T1000 (cell line): ENCODE measurements at places on chromosomes 5 and 9.
A peak's percentile ranks its signal among the peaks of the same experiment; 100 is the strongest.

- no peak for DNase-seq
These were observed 1227.2 kb upstream of the WWC1 start for GRCh38 chr5:167064198-167064776.

DNA sequence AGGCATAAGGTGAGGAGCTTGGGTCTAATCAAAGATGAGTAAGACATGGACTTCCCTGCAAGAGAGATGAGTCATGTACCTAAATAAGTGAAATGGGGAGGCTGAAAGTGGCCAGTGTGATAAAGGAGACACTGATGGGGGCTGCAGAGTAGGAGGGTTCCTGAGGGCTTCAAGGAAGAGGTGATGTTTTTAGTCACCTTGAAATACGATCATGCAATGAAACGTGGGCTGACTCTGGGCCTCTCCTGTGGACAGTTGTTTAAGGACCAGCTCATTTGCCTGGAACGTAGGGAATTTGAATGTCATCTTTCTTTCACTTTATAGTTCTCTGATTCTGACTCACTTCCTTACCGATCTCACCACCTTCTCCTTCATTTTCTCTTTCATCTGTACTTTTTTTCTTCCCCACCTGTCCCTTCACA lies 49.6 kb upstream of the CPLX2 start:
- DNase-seq = no peak

DNA sequence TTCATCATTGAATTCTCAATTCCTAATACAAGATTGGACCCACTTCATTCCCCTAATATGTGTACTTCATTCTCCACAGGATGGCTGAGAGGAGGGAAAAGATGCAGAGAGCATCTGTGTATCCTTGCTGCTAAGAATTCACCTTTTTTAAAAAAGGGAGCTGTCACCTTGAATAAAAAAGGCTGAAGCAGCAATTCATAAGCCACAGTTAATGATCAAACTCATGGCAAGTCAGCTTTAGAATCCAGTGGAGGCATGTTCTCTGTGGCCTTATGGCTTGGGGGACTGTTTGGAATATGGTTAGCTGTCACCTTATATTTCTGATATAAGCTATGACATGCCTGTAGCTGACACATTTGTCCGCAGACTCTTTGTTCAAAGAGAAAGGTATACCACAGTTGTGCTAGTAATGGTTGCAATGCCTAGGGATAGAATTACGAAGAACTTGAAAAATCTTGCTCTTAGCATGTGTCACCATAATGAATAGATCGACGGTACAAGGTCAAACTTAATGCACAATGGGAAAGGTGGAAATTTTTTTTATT lies 256.8 kb upstream of the TNC start:
- no peak for DNase-seq

GRCh38 chr9:71858812-71859211 lies 52.2 kb downstream of the ABHD17B start:
- no peak for DNase-seq

DNA sequence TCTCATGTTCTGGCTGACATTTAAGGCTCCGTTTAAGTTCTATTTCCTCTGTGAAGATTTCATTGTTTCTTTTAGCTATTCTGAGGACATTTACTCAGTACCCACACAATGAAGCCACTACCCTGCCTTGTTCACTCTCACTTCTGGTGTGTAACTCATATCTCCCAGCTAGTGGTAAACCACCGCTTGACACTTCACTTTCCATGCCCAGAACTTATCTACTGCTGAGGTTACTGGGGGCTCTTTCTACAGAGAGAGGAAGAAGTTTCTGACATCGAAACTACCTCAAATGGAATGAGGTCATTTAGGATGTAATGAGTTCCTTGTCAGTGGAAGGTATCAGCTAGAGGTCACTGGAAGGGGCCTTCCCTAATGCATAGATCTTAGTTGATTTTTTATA lies 501.5 kb downstream of the DMAC1 start:
- no peak for DNase-seq

- DNase-seq = peak; percentile 12
These were observed 40.0 kb upstream of the DMRT1 start for GRCh38 chr9:801399-802071.

DNA sequence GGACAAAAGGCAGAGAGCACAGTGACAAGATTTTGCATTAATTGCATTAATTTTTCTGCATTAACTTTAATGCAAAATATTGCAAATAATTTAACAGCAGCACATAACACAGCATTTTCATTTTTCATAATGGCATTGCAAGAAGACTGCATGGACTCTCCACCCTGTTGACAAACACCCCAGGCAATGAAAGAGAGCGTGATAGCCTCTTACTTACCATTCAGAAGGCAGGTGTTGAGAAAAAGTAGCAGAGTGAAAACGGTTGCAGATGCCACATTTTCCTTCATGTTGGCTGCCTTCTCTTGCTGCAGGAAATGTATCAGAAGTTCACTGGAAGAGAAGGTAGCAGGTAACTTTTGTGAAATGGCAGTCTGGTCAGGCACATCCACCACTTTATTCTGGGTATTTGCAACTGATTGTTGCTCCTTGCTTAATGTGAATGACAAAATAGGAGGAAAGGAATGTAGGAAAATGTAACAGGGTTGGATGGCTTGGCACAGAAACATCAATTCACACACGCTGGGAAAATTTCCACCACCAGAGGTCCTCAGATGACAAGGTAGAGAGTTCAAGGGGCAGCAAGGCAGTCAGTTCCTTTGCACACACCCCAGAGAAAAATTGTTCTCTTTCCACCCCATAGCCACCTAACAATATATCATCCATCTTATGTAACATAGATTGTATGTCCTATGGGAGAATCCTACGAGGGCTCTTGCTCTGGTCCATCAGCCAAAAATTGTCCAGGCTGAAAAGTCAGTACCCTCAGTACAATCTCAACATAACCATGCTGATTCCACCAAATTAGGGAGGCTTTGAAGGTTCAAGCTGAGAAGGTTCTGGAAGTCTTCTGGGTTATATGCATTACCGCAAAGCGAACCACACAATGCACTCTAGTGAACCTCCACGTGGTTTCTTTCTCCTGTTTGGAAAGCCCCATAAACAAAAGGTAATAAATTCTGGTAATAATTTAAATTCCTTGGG lies 41.9 kb upstream of the AGXT2 start:
- peak; percentile 54 for DNase-seq

GRCh38 chr5:81234299-81234698 lies 1.2 kb downstream of the CKMT2 start:
- no peak for DNase-seq

DNA sequence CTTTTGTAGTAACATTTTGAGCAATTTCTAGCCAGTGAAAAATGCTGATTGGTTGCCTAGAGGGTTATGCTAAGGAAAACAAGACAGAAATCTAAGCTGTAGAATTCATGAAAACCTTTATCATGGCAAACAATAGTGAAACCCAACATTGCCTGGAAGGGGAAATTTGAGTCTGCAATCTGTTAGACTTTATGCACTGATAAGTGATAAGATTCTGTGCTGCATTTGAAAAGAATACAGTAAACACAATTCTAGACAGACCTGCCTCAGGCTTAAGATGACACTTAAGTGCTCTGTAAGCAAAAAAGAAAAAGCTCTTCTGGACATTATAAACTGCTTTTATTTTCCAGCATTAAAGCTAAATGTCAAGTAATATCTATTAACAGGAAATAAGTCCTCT lies 519.3 kb downstream of the ISL1 start:
- DNase-seq = no peak

- no peak for DNase-seq
These were observed 81.8 kb upstream of the HRH2 start for GRCh38 chr5:175576096-175576495.

DNA sequence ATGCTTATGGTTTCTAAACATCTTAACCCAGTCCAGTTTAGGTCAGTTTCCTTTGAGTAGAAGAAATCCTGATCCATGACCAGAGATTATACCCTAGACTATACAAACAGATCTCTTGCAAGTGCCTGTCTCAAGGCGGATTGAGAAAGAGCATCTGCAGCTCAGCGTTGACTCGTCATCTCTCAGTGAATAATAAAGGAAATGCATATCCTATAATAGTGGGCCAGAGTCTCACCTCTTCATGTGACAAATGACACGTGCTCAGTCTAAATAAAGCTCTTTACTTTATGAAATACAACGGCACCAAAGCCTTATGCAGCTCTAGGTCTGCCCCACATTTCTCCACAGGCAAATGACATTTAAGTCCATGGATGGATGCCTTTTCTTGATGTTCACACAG lies 179.4 kb upstream of the NR3C1 start:
- no peak for DNase-seq

GRCh38 chr5:82445726-82446335 lies 167.7 kb upstream of the RPS23 start:
- no peak for DNase-seq

DNA sequence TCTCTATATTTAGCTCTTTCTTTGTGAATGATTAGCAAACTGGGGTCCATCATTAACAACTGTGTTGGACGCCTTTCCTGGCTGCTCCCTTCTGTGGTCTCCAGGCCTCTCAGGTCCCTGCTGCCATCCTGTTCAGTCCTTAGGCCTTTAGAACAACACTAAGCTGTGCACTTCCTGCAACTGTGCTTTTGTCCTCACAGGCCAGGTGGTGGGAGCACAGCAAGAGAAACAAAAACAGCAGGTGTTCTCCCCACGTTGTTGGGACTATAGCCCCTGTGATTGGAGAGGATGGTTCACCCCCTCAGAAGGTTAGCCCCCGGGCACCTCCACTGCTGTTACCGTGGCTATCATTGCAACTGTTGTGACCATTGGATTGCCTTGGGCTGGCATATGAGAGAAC lies 41.7 kb upstream of the CLINT1 start:
- DNase-seq = no peak

DNA sequence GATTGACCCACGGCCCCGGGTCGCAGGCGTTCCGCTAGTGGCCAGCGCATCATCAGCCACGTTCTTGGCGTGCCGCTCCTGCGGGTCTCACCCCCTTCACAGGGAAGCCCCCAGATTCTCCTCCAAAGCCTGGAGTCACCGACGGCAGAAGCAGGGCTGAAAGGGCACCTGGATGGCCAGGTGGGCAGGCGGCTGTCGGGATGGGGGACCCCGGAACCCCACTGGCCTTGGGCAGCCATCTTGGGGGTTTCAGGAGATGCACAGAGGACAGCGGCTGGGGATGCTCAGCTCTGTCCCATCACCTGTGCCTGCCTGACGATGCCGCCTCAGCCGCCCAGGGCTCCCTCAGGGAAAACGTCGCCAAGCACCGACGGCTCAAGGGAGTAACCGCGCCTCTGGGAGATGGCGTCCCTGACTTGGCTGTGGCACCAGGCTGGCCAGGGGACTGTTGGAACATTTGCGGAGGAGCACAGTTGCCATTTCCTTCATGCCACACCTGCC lies 14.1 kb upstream of the SLC9A3 start:
- DNase-seq = no peak

- no peak for DNase-seq
These were observed 48.3 kb upstream of the IRX4 start for GRCh38 chr5:1930880-1931603.

DNA sequence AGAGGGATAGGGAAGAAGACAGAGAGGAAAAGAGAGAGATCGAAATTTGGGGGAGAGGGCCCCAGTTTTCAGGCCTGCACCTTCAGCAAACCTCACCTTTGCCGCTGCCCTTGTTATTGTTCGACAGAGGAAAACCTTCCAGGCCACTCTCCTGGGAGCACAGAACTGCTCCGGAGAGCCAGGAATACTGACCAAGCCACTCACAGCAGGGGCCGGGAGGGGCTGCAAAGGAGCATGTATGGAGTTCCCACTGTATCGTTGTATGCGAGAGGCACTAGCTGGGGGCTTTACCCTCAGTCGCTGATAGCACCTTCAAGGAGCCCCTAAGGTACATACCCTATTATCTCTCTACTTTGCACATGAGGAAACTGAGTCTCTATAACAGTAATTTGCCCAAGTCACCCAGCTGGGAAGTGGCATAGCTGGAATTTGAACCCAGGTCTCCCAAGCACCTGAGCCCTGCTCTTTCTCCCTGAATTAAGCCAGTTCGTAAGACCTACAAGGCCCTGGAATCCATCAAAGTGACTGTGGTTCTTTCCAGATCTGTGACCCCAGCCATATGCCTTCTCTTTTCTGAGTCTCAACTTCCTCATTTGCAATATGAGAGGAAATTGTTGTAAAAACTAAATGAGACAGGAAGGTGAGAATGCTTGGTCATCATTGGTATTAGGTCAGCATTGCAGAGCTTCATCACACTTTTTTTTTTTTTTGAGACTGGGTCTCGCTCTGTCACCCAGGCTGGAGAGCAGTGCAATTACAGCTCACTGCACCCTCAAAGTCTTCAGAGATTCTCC lies 21.0 kb upstream of the FOXE1 start:
- DNase-seq = no peak

DNA sequence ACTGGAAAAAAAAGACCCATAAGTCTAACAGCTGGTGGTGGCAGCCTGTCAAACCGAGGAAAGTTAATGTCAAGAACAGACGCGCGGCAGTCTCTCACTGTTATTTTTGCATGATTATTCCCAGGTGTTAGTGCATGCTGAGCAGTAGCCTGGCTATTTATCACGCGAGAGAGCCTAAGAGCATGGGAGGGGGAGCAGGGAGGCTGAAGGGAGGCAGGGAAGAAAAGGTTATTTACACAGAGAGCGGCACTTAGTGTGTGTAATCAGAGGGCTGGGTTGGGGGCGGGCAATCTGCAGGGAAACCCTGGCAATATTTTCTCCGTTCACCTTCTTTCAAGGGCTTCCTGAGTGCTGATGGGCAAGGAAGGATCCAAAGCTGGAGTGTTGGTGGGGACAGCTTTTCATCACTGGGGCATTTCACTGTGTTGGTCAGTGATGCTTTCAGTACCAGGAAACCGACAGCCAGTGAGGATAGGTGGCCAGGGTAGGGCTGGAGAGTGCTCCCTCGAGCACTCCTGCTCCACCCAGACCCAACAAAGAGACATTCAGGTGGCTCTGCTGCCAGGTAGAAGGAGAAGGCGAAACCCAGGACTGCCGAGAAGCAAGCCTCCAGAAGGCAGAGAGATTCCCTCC lies 39.6 kb downstream of the ZNF608 start:
- no peak for DNase-seq

GRCh38 chr5:177410575-177410974 lies 1.2 kb upstream of the F12 start:
- no peak for DNase-seq

- no peak for DNase-seq
These were observed 79.0 kb upstream of the IFNK start for GRCh38 chr9:27445057-27445595.
